Lung (tissue), 17 donors: ENCODE measurements at places on chromosomes 2 and 18.

DNA sequence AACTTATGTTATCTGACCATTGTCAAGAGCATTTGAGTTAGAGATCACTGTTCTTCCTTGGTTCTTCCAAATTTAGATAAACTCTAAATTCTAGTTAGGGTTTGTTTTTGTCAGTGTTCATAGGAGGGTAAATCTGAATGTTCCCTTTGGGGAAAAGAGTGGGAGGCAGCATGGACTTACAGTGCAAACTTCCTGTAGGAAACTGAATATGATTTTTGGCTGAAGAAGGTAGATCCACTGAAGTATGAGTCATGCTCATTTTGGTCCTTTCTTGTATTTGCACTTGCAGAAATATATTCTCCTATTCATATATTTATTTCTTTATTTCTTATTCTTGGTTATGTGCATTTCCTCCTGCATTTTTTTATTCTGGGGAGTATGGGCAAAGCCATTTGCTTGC, 27.3 kb downstream of the CCDC85A start:
- no peaks in the 10 kb centered on the region for H3K27me3 ChIP-seq
- no peaks in the 10 kb centered on the region for H3K4me1 ChIP-seq
- no peaks in the 10 kb centered on the region for H3K36me3 ChIP-seq
- H3K4me3 ChIP-seq: no peak overlapping the region
- no peak for DNase-seq

DNA sequence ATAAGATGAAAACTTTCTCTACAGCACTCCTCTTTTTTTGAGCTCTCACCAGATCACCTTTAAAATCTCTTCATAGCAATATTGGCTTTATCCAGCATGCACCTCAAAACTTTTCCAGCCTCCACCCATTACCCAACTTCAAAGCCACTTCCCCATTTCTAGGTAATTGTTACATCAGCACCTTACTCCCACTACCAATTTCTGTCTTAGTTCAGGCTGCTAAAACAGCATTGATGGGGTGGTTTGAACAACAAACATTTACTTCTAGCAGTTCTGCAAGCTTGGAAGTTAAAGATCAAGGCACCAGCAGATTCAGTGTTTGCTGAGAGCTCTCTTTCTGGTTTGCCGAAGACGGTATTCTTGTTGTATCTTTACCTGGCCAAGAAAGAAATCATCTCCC, 114.0 kb upstream of the SLC39A10 start:
- no peak overlapping the region for H3K27ac ChIP-seq
- no peaks in the 10 kb centered on the region for H3K27me3 ChIP-seq
- H3K4me3 ChIP-seq: no peak overlapping the region
- no peaks in the 10 kb centered on the region for H3K36me3 ChIP-seq

DNA sequence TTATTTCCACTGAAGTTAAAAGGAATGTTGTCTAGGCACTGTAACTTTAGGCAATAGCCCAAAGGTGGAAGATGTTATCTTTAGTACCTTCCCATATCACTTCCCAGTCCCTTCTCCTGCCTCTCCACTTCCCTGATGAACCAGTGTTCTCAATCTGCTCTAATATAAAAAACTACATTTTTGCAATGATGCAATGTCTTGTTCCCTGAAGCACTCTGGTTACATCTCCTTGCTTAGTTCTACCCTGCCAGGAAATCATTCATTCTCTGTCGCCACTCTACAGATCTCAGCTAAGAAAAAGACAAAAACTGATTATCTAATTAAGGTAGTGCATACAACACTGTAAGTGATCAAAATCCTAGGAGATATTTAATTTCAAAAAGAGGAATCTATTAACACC, 71.3 kb downstream of the BAZ2B start:
- no peaks in the 10 kb centered on the region for H3K27me3 ChIP-seq
- peaks cover 13% of the 10 kb centered on the region for H3K36me3 ChIP-seq
- H3K27ac ChIP-seq: no peak overlapping the region
- no peak overlapping the region for H3K4me3 ChIP-seq
- H3K4me1 ChIP-seq: no peaks in the 10 kb centered on the region
- no peak for DNase-seq

DNA sequence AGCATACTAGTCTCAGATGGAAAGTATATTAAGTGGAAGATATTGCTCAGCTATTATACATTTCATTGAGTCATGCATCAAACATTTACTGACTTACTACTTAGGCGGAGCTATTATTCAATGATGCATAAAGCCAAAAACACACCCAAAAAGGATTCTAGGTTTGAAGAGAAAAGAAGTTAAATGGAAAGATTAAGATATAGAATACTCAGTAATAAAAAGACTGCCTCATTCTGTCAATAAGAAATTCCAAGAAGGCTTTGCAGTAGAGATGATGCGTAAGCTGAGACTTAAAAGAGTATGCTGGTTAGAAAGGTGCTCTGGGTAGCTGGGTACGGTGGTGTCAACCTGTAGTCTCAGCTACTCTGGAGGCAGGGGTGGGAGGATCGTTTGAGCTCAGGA, 27.6 kb downstream of the STK17B start:
- no peaks in the 10 kb centered on the region for H3K4me1 ChIP-seq
- no peak overlapping the region for H3K27ac ChIP-seq
- peaks cover 9% of the 10 kb centered on the region for H3K36me3 ChIP-seq
- no peak overlapping the region for H3K4me3 ChIP-seq

DNA sequence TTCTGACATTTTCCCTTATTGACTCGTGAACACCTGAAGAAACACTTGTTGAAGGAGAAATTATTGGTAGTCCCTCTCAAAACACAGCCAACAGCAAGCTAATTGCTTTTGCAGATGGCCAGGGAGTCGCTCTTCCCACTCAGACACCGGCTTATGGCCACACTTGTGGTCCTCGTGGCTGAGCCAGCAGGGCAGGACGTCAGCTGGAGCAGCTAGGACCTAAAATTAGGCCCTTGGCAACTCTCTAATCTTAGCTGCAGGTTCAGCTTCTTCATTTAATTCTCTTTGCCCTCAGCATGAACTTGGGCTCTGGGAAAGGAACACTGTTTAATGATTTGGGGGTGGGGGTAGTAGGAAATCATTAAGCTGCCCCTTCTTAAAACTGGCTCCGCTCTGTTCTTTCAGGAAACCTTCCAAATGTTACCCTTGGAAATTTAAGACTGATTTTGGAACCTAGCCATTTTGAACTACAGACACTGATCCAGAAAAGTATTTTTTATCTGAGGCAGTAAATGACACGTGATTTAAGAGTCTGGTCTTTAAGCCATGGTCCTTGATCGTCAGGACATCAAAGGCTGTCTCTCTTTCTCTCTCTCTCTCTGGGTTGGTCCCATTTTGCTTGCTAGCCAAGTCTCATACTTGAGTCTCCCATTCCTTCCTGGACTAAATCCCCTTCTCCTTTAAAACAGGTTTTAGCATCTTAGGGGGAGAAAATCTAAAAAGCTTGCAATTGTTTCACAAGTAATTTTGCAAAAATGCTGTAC, 77.5 kb downstream of the CDK15 start:
- DNase-seq: peak; percentile 71
- H3K4me3 ChIP-seq: no peak overlapping the region
- no peaks in the 10 kb centered on the region for H3K27me3 ChIP-seq
- no peaks in the 10 kb centered on the region for H3K36me3 ChIP-seq

DNA sequence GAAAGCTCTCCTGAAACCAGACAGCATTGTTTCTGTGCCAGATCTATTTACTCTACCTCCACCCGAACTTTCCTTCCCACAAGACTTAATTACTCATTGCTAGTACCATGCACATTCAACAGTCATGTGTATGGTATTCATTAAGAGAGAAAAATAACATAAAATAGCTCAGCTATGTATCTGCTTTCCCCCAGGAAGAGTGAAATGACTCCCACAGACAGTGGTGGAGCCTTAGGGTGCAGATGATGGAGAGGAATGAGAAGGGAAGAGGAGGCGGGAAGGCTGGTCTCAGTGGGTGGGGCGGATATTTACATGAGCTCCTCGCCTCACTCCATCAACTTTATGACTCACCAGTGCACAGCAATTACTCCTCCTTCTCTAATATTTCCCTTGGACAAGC, 724.5 kb downstream of the EPHA4 start:
- DNase-seq: no peak
- no peaks in the 10 kb centered on the region for H3K4me1 ChIP-seq
- no peaks in the 10 kb centered on the region for H3K36me3 ChIP-seq
- H3K27me3 ChIP-seq: no peaks in the 10 kb centered on the region
- H3K27ac ChIP-seq: no peak overlapping the region

DNA sequence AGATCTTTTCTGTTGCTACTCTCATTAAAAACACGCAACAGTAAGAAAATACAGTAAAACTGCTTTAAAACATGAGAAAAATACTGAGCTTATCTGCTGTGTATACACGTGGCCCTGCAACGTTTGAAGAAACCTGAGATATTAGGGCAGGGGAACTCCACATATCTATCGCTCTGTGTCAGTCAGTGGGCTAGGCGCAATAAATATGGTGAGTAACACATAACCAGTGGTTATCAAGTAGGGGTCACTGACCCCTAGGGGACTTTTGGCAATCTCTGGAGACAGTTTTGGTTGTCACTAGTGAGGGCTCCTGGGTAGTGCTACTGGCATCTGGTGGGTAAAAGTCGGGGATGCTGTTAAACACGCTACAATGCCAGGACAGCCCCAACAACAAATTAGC, 14.9 kb downstream of the STAT1 start:
- no peaks in the 10 kb centered on the region for H3K27me3 ChIP-seq
- H3K27ac ChIP-seq: no peak overlapping the region
- peaks cover 59% of the 10 kb centered on the region for H3K36me3 ChIP-seq
- DNase-seq: no peak
- H3K4me3 ChIP-seq: no peak overlapping the region
- H3K4me1 ChIP-seq: no peaks in the 10 kb centered on the region

- no peak overlapping the region for H3K4me3 ChIP-seq
- H3K27ac ChIP-seq: no peak overlapping the region
- H3K27me3 ChIP-seq: no peaks in the 10 kb centered on the region
- no peaks in the 10 kb centered on the region for H3K36me3 ChIP-seq
- H3K4me1 ChIP-seq: no peaks in the 10 kb centered on the region
Observed at GRCh38 chr2:153575171-153575853, 96.8 kb upstream of the RPRM start.

DNA sequence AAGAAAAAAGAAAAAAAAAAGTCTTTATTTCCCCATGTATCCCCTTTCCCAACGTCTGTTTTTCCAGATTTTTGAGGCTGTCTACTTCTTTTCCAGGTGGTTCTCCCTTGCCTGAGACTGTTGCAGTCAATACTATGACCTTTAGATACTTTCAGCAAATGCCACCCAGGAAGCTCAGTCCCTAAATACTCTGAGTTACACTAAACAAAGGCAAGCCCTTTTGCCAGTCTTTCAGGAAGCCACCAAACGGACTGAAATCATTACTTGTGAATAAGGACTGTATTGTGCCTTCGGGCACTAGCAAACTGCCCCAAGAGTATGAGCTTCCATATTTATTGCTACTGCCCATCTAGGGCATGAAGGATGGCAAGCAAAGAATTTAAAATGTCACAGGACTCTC, 621.3 kb downstream of the SUCLG1 start:
- H3K4me1 ChIP-seq: no peaks in the 10 kb centered on the region
- no peaks in the 10 kb centered on the region for H3K36me3 ChIP-seq
- no peak overlapping the region for H3K4me3 ChIP-seq
- H3K27ac ChIP-seq: no peak overlapping the region
- H3K27me3 ChIP-seq: no peaks in the 10 kb centered on the region
- no peak for DNase-seq

DNA sequence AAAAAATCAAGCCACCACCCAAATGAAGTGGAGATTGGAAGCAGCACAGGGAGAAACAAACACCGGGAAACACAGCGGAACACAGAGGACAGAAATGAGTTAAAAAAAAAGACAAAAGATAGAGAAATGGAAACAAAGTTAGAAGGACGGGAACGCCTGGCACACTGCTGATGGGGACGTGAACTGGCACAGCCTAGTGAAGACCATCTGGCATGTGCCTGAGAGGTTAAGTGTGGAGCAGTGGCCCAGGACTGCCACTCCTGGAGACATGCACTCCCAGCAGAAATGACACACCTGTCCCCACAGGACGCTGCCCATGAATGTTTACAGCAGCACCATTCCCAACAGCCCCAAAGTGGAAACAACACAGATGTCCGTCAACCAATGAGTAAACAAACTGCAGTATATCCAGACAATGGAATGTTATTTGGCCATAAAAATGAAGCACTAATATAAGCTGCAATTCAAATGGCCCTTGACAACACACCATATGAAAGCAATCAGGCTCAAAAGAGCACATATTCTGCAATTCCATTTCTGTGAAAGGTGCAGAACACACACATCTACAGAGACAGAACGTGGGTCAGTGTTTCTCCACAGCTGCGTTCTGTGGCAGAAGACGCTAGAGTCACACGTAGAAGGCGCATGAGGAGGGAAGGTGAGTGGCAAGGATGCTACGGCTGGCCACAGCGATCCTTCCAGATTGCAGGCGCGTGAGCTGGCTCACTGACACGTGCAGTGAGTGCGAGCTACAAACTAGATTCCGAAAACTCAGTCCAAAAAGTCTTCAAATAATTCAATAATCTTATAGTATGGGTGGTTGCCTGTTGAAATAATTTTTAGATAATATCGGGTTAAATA, 24.6 kb downstream of the THAP4 start:
- no peak overlapping the region for H3K4me3 ChIP-seq
- H3K4me1 ChIP-seq: peaks cover 48% of the 10 kb centered on the region
- no peaks in the 10 kb centered on the region for H3K36me3 ChIP-seq
- H3K27me3 ChIP-seq: no peaks in the 10 kb centered on the region

DNA sequence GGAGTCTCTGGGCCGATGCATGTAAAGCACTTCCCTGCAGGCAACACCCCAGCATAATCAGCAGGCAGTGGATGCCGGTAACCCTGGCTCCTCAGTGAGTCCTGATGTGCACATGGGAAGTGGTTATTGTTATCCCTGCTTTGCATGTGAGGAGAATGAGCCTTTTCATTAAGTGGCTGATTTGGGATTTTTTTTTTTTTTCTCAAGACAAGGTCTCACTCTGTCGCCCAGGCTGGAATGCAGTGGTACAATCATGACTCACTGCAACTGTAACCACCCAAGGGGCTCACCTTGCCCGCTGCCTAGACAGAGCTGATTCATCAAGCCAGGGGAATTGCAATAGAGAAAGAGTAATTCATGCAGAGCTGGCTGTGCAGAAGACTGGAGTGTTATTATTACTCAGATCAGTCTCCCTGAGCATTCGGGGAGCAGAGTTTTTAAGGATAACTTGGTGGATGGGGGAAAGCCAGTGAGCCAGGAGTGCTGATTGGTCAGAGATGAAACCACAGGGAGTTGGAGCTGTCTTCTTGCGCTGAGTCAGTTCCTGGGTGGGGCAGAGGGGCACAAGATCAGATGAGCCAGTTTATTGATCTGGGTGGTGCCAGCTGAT, 95.4 kb downstream of the SOCS6 start:
- DNase-seq: no peak
- no peaks in the 10 kb centered on the region for H3K27me3 ChIP-seq
- no peak overlapping the region for H3K27ac ChIP-seq
- H3K4me1 ChIP-seq: no peaks in the 10 kb centered on the region
- no peak overlapping the region for H3K4me3 ChIP-seq

- DNase-seq: no peak
- no peak overlapping the region for H3K4me3 ChIP-seq
- no peaks in the 10 kb centered on the region for H3K27me3 ChIP-seq
- no peaks in the 10 kb centered on the region for H3K36me3 ChIP-seq
- H3K4me1 ChIP-seq: peaks cover 18% of the 10 kb centered on the region
- no peak overlapping the region for H3K27ac ChIP-seq
Observed at GRCh38 chr2:240789051-240789453, 31.0 kb downstream of the KIF1A start.
